Sciatic nerve (tissue), 2 donors: ENCODE measurements at places on chromosomes 3 and 15. TPM values are rescaled to one million over a fixed set of nuclear protein-coding genes. Genes with fewer than 3 reads are reported as not detected.

Gene INSYN1
- 7.8 TPM for total RNA-seq

- DNase-seq: peak; percentile 68
Measured at GRCh38 chr15:66673410-66674322, 28.4 kb upstream of the SMAD6 start.

DNA sequence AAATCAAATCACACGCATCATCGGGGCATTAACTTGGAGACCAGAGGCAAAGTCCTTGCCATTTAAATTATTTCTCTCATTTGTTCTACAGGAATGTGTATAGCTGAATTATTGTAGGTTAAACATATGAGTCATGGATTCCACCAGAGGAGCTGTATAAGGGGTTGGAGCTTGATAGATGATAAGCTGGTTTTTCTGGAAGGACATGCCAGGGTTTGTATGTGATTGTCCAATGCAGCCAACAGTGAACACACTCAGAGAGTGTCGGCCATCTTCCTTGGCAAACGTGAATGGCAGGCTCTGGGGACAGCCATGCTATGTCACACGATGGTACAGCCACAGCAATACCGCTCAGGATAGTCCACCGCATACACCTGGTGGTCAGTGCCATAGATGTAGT, 25.1 kb downstream of the SSUH2 start:
- no peak for DNase-seq

Gene NUP210
- total RNA-seq: 5.5 TPM

- no peak for DNase-seq
Measured at GRCh38 chr15:100448481-100448880, 80.3 kb downstream of the CERS3 start.

Gene C2CD4B
- total RNA-seq: 5.9 TPM

Gene PRICKLE2
- 34.0 TPM for total RNA-seq

Gene GOLGA6B
- not detected for total RNA-seq

Gene PAK6
- total RNA-seq: 0.31 TPM

Gene FBXW12
- total RNA-seq: 0.27 TPM

GRCh38 chr3:80770106-80771074, 991.1 kb downstream of the GBE1 start:
- DNase-seq: no peak

Gene ZIC4
- 0.62 TPM for total RNA-seq

GRCh38 chr3:182921665-182922355, 58.5 kb downstream of the DCUN1D1 start:
- no peak for DNase-seq

GRCh38 chr3:81295906-81296577, 465.4 kb downstream of the GBE1 start:
- DNase-seq: no peak

DNA sequence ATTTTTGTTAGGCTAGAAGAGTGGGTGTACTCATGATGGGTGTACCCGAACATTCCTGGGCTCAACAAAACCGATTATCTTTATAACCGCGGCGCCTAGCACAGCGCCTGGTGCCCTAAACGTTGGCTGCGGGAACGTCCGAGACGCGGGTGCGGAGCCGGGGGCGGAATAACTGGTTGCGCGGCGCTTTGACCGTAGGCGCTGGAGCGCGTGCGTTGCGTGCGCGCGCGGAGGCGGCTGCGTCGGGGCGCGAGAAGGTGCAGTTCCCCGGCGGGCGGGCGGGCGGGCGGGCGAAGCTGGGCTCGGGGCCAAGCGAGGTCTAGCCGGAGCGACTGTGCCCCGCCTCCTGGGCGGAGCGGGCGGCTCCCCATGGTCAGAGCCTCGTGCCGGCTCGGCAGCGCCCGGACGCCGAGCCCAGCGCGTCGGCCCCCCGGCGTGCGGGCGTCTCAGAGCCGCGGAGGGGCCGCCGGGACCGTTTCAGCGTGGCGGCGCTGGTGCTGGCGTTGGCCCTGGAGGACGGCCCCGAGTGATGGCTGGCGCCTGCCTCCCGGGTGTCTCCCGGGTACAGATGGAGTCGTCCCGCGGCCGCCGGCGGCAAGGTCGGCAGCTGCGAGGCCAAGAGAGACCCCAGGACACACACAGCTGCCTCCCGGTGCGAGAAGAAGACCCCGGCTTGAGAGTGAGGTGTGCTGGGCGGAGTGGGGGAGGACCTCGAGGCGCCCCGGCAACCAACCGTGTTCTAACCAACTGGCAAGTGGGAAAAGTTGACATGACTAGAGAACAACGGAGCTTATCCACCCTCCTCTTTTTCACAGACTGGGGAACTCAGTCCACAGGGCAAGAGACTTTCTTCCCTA, at the start of gene PLAAT1:
Gene PLAAT1, plus strand, starts transcription at position 373 of the 857 bp plus-strand sequence. CDS start 14,429 bp downstream, outside the sequence.
- peak; percentile 63 for DNase-seq

Gene PSTPIP1
- total RNA-seq: 17.7 TPM

DNA sequence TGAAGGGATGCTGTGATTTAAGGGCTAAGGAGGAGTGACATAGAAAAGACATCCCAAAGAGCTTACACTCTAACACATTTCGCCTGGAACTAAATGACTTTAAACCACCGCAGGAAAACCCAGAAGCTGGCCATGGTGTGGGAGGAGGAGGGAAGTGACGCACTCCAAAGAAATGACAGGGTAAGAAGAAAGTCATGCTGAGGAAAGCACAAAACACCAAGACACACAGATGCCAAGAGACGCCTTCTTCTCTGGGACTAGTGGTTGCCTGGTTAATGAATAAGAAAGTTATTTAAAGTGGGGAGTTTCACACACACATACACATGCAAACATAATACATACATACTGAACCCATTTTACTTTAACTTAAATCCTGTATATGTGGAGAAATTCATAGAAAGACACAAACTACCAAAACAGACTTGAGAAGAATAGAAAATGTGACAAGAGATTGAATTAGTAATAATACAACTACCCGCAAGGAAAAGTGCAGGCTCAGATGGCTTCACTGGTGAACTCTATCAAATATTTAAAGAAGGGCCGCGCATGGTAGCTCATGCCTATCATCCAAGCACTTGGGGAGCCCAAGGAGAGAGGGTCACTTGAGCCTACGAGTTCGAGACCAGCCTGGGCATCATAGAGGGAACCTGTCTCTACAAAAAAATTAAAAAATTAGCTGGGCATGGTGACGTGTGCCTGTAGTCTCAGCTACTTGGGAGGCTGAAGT, 125.5 kb downstream of the NSMCE3 start:
- DNase-seq: no peak

DNA sequence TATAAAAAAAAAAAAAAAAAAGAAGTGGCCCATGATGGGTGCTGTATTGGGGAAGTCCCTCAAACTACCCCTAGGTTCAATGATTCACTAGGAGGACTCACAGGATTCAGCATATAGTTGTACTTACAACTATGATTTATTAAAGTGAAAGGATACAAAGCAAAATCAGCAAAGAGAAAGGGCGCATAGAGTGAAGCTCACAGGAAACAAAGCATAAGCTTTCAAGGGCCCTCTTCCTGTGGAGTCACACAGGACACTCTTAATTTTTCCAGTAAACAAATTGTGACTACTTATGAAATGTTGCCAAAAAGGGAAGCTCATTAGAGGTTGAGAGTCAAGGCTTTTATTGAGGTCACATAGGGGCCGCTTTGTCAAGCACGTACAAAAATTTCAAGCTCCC, 153.7 kb upstream of the GAP43 start:
- DNase-seq: no peak

Gene KNG1
- not detected for total RNA-seq

DNA sequence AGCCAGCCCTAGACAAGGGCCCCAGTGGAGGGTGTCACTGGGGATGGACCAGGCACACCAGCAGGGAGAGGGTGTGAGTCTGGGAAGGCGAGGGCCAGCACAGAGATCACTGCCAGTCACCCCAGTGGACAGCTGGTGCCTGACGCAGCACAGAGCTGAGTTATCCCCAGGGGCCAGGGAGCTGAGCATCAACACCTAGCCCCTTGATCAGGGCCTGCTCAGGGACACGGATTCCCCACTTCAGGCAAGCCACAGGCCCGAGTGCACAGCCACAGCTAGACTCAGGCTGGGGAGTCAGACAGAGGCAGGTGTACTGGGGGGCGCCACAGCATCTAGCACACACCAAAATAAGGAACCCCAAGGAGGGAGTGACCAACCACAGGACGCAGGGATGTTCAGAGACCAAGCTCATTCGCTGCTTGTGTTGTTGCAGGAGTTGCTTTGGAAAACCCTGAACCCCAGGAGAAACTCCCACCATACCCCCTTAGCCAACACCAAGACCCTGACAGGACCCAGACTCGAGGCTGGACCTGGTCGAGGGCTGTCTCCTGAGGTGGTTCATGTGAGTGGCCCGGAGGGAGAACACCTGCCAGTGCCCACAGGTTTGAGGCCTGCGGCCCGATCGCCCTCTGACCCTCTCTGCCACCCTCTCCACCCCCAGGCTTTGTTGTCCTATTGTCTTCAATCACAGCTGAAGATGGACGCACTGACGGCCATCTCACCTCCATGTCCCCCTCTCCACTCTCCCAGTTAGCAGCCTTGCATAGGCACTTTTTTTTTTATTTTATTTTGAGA, 146.8 kb downstream of the TPRA1 start:
- peak; percentile 34 for DNase-seq

GRCh38 chr15:93246266-93247242, 157.5 kb upstream of the RGMA start:
- DNase-seq: no peak

DNA sequence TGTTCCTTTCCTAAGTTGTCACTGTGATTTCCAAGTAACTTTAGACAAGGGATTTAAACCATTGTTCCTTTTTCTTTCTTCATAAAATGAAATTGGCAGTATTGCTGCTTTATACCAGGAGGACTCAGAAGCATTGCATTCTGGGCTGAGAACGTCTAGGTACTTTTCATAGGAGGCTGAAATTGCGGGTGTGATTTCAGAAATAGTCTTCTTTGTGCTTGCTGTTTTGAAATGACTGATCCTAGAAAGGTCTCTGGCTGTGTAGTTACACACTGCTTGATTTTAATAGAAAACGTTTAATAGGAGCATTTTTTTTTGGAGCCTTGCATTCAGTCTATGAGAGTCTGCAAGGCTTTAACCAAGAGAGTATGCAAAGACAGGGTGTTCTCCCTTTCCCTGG, 56.3 kb downstream of the PPM1L start:
- no peak for DNase-seq

Gene FAM3D
- not detected for total RNA-seq

Gene GOLGA8H
- 4.9 TPM for total RNA-seq

Gene SNRPA1
- total RNA-seq: 43.8 TPM
